NCI-H1092 (cell line): ENCODE measurements at places on chromosomes 1 and 21.

GRCh38 chr1:238318294-238319110 lies 427.8 kb upstream of the ZP4 start:
- DNase-seq = no peak

DNA sequence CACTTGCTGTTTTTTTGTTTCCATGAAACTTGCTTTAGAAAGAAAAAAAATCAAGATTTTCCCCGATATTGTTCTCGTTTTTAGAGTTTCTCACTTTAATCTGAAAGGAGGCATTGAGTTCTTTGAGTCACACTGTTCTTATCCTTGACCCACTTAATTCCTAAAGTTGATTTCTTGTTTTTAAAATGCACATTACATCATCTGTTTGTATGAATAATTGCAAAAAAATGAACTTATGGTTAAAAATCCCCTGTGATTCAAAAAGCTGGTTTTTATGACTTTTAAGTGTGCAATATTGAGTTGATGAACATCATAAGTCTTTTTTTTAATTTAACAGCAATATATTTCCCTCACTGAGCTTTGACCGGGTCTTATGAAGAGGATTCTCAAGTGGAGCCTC lies 131.6 kb downstream of the SNX7 start:
- no peak for DNase-seq

GRCh38 chr1:210620867-210621488 lies 292.3 kb downstream of the HHAT start:
- no peak for DNase-seq

- no peak for DNase-seq
Observed at GRCh38 chr1:99306644-99307043, 42.4 kb downstream of the PLPPR4 start.

DNA sequence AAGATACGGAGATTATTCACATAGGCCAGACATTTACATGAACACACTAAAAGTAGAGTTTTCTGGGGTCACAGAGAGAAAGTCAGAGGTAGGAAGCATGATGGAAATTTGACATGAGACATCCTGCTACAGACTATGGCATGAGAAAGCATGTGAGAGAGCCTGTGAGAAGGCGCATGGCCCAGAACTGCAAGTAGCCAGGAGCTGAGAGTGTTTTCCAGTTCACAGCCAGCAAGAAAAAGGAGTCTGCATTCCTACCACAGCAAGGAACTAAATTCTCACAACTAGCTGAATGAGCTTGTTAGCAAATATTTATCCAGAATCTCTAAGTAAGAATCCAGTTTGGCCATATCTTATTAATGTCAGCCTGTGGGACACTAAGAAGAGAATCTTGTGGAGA lies 673.3 kb downstream of the BRINP3 start:
- no peak for DNase-seq

DNA sequence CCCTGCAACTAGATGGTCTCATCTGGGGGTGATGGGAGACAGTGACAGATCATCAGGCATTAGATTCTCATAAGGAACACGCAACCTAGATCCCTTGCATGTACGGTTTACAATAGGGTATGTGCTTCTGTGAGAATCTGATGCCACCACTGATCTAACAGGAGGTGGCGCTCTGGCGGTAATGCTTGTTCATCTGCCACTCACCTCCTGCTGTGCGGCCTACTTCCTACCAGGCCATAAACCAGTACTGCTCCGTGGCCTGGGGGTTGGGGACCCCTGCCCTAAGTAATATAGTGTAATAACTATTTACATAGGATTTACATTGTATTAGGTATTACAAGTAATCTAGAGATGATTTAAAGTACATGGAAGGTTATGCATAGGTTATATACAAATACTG lies 134.9 kb downstream of the CLEC20A start:
- no peak for DNase-seq
